ENCODE measurements at places on chromosomes 4 and X.

- no peak for DNase-seq
Observed at GRCh38 chrX:101260435-101260834, 30.7 kb downstream of the TAF7L start.

GRCh38 chr4:24778464-24779225 is 16.7 kb upstream of the SOD3 start:
- DNase-seq: peak; percentile 99

- no peak for DNase-seq
Observed at GRCh38 chr4:2791518-2792395, 1.1 kb upstream of the SH3BP2 start.

- peak; percentile 23 for DNase-seq
Observed at GRCh38 chr4:47451657-47452056, 11.8 kb downstream of the COMMD8 start.

- DNase-seq: no peak
Observed at GRCh38 chr4:15343581-15343980, 84.3 kb upstream of the C1QTNF7 start.

DNA sequence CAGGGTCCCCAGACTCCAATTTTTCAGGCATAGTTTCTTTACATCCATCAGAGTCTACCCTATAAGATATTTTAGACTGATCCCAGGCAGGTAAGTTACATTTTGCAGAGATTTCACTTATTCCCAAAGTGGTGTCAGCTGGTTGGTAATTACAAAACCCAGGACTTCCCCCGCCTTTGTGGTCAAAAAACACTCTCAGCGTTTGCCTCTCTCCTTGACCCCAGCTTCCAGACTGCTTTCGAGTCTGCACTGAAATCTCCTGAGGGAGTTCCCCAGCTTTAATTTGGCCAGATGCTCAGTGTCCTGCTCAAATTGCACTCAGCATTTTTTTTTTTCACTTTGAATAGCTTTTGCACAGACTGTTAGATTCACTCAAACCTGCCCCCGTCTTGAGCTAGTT is 11.2 kb upstream of the AMOT start:
- no peak for DNase-seq

GRCh38 chr4:54230484-54231418 is 1.7 kb downstream of the PDGFRA start:
- DNase-seq: no peak

DNA sequence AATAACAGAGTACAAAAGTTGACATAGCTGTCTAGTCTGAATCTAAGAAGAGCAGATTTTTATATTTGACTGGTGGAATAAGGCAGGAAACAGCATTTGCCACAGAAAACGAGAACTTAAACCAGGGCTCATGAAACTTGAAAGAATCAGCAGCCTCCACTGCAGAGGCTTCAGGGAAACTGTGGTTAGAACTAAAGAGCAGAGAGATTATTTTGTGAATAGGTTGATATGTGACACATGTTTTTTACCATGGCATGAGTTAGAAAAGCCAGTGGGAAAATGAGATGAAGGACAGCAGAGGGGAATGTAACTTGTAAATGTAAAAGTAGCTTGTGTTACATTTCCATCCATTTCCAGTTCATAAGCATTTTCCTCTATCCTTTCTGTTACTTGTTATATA is 63.7 kb upstream of the CAMK2D start:
- no peak for DNase-seq

DNA sequence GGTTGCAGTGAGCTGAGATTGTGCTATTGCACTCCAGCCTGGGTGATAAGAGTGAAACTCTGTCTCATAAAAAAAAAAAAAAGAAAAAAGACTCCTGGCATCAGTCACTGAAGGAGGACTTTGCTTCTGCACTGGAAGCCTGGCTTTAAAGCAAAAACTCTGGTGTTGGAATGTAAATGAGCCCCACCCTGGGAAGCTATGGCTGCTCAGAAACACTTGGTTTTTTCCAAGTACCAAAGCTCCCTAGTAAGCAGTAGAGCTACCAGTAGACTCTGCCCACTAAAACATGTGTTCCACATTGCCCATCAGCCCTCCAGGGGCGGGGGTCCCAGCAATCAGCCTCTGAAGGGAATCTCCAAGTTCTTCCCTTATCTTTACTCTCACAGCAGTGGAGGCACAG is 154.4 kb downstream of the SHROOM3 start:
- peak; percentile 72 for DNase-seq

- no peak for DNase-seq
Observed at GRCh38 chrX:262381-262909, 18.7 kb upstream of the PLCXD1 start.

DNA sequence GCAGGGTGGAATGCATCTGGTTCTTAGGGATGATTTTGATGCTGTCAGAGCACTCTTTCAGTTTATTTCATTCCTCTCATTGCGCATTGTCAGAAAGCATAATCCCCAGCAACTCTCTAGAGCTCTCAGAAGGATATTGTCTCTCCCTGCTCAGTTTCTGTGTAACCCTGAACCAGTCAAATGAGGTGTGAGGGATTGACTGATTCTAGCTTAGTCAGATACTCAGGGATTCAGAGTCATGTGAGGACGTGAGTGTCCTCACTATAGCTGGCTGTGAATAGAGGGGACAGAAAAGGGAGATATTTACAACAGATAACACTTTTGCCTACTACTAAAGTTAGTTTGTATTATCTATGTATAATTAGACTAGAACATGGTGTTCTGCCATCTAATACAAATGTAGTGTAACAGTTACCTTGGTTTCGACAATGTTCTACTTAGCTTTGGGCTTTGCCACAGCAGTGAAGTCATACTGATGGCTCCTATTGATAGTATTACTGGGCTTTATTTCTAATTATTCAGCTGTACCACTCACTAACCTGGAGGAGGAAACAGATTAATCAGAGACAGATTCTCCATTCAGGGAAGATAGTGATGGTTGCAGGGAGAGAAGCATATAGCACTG is 19.5 kb downstream of the AP1AR start:
- DNase-seq: no peak

GRCh38 chrX:115952417-115953092 is 218.0 kb upstream of the AGTR2 start:
- DNase-seq: no peak

GRCh38 chr4:81195475-81195874 is 19.5 kb downstream of the PRKG2 start:
- no peak for DNase-seq

DNA sequence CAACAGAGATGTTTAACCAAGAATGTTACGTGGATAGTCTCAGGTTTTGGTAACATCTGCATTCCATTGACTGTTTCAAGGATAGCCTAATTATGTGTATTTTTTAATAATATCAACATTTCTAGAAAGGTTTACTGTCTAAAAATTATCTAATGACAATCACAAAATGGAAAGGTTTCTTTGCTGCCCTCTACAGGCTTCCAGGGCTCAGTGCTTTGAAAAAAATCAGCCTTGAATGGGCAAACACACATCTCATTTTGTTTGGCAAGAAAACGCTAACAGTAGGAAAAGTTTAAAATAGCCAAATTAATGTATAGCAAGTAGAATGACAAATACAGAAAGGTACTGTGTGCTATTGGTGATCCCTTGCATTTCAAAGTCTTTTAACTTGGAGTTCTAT is 223.4 kb upstream of the PRPS2 start:
- DNase-seq: no peak

DNA sequence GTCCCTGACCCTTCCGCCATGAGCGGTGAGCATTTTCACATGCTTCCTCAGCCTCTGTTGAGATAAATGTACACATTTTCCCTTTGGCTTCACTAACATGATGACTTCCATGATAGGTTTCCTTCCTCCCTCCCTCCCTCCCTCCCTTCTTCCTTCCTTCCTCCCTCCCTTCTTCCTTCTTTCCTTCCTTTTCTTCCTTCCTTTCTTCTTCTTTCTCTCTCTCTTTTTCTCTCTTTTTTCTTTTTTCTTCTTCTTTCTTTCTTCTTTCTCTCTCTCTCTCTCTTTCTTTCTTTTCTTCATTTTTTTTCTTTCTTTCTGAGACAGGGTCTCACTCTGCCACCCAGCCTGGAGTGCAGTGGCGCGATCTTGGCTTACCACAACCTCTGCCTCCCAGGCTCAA is 8.9 kb downstream of the HGFAC start:
- no peak for DNase-seq

- DNase-seq: no peak
Observed at GRCh38 chrX:4379071-4379470, 665.6 kb upstream of the PRKX start.

DNA sequence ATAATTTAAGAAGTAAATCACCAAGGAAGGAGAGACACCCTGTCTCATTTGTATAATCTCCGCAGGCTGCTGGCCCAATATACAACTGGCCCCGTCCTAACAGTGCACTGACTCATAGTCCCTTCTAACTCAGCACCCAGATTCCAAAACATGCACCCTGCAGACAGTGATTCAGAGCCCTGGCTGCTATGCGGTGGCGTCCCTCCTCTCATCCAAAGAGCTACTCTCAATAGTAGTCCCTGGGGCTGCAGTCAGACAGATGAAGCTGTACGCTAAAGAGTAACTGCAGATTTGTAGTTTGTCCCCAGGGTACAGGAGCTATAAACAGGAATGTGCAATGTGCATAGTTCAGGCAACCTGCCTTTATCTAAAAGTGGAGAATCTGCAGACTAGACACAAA is 23.0 kb downstream of the GABRA3 start:
- DNase-seq: no peak

GRCh38 chrX:154727871-154728270 is 23.0 kb downstream of the GAB3 start:
- DNase-seq: no peak

GRCh38 chrX:110173192-110174175 is 144.4 kb downstream of the AMMECR1 start:
- no peak for DNase-seq

- no peak for DNase-seq
Observed at GRCh38 chr4:83083925-83084475, 30.5 kb downstream of the PLAC8 start.

DNA sequence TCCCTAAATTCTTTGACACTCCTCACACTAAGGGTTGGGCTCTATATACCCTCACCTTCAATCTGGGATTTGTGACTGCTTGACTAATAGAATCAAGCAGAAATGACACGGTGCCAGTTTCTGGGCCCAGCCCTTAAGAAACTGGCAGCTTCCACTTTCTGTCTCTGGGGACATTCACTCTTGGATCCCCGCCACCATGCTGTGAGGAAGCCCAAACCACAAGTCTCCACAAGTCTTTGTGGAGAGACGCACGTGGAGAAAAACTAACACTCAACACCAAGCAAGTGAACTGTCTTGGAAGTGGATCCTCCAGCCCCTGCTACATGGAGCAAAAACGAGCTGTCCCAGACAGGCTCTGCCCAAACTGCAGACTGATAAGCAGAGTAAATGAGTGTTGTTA is 1.1 kb upstream of the EDNRA start:
- DNase-seq: peak; percentile 18

- no peak for DNase-seq
Observed at GRCh38 chr4:105022811-105023667, 123.6 kb upstream of the TET2 start.

DNA sequence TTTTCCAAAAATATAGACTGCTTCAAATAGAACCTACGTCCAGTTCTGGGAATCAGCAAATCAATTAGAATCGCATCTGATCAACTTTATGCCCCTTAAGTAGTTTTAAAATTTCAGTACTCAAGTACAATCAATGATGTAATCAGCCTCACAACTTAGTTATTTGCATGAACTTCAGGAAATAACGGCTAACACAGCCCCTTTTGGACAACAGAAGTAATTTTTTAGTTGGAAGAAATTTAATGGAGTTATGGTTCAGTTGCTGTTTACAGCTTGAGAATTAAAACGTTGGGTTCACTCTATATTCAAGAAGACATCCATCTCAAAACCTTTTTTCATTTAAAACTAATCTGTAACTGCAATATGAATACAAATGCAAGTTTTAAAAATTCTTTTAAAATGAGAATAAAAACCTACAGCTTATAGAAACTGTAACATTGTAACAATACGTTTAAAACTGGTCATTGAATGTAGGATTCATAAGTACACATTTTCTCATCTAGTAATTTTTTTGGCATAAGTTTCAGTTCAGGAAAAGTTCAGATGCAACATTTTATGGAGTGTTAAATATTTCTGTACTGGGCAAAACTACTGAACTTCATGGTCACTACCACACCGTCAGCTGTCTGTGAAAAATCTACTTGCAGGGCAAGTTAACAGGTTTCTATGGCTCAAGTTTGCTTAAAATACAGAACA is 956 bp downstream of the TAPT1 start:
- no peak for DNase-seq

DNA sequence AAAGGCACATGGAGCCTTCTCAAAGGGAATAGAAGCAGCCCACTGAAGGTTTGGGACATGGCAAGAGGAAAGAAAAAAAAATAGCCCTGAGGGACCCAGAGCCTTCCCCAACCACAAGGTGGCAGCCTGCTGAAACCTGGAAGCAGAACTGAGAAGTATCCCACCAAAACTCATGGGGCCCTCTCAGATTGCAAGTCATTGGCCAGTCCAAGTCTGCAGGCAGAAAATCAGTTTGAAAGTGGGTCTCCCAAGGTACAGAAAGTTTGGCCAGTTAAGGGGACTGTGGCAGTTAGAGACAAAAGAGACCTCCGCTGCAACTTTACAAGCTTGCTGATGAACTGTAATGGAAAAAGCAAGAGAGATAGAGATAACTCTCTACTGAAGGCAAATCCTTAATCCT is 155.8 kb downstream of the ANTXR2 start:
- DNase-seq: peak; percentile 23

DNA sequence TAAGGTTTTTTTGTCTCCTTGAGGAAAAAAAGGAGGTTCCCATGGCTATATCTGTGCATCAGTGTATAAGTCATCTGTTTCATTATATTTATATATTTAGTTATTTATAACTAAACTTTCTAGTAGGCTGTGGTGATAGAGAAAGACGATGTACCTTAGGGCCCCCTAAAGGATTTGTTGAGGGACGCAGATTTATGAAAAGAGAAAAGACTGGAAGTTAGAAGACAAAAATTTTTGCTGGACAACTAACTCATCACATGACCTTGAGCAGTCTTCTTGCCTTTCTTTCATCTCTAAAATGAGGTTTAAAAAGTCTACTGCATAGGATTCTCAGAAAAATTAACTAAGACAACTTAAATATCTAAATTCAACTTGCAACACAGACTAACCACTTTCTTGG is 6.1 kb downstream of the GASK1B start:
- DNase-seq: no peak

- no peak for DNase-seq
Observed at GRCh38 chr4:7852568-7853185, 87.0 kb downstream of the AFAP1 start.

DNA sequence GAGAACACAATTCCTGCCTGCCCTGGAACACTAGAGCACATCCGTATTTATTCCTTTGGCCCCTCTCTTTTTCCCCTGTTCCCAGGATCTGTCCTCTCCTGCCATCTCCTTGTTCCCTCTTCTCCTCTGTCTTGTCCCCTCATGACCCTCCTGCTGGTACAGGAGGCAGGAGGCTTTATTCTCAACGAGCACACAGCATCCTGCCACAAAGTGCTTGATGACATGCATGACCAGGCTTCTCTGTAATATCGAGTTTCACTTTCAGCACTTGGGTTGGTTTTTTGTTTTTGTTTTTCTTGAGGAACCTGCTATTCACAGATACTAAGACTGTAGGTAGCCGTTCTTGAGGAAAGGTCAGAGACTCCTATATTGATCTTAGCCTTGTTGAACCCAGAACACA is 35.3 kb downstream of the NALF2 start:
- DNase-seq: no peak
